ENCODE measurements at places on chromosomes 4 and X.

- no peak for DNase-seq
These were observed 29.7 kb downstream of the EGF start for GRCh38 chr4:109942292-109942926.

- no peak for DNase-seq
These were observed 350.4 kb downstream of the SPRY1 start for GRCh38 chr4:123747016-123747415.

GRCh38 chr4:156672492-156673305 is 298.9 kb downstream of the PDGFC start:
- no peak for DNase-seq

DNA sequence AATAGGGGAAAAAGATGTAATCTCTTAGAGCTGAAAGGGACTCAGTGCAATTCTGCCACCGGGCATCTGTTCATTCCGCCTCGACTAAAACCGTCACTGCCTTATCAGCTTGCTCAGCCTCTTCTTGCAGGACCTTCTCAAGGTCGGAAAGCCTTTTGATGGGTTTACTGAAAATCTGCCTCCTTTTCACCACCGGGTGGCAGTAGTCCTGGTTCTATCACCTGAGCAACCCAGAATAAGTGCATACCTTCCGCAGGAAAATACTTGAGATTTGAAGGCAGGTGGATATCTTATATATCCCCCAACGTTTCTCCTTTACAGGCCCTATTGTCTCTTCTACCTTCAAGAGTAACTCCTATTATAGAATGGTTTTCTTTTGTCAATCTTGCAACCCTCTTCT is 103.4 kb upstream of the PAK3 start:
- no peak for DNase-seq

DNA sequence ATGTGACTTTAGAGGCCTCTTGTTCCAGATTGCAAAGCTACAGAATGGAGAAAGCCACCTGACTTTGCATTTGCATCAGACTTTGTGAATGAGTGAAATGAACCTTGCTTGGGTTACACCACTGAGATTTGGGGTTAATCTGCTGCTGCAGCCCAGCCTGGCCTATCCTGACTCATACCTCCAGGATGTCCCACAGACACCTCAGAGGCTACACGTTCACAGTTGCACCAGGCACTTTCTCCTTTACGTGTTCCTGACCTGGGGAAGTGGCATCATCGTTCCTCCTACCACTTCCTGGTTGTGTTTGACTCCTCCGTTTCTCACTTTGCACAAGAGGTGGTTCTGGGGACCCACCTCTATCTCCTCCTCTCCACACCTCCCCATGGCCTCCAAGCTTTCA is 9.2 kb upstream of the SORCS2 start:
- no peak for DNase-seq

DNA sequence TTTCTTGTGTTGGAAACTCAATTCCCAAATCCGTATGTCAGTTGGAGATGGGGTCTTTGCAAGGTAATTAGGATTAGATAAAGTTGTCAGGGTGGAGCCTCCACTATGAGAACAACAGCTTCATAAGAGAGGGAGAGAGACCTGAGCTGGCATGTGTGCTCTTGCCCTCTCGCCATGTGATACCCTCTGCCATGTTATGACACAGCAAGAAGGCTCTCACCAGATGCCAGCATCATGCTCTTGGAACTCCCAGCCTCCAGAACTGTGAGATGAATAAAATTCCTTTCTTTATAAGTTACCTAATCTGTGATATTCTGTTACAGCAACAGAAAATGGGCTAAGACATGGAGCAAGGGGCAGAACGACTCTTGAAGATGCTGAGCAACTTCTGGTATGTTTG is 201.9 kb upstream of the BOD1L1 start:
- DNase-seq = no peak

DNA sequence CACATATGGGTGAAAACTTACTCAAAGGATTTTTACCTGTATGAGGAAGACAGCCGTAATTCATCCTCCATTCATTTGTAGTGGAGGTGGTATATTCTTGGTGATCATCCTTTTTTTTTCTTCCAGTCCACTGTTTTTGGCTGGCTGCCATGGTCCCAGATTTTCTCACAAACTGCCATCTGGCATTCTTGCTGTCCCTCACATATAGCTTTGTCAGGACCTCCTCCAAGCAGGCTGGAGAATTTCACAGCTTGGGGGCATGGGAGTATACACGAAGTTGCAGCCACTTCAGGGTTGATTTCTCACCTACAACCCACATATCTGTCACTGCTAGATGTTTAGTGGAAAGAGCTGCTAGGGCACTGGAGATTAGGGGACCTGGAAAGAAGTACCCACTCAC is 401.0 kb downstream of the IL1RAPL1 start:
- no peak for DNase-seq

- DNase-seq = no peak
These were observed 16.7 kb downstream of the RBMX start for GRCh38 chrX:136863826-136864225.

- no peak for DNase-seq
These were observed 13.7 kb upstream of the ODAM start for GRCh38 chr4:70181864-70182263.

- DNase-seq = no peak
These were observed 45.5 kb downstream of the CENPC start for GRCh38 chr4:67499799-67500198.

DNA sequence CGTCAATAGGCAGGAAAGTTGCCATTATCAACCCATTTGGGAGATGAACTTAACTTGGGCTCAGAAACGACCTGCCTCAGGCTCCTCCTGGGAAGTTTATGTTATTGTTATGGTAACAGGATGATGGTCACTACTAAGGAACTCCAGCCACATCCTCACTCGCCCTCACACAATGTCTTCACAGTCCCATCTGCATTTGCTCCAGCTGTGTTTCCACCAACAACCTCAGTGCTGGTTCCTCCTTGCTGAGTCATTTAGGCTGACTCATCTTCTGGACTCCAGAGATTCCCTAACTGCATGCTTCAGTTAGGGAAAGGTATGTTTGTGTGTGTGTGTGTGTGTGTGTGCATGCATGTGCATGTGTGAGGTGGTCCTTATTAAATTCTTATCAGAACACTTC is 293.4 kb upstream of the BOD1L1 start:
- no peak for DNase-seq

DNA sequence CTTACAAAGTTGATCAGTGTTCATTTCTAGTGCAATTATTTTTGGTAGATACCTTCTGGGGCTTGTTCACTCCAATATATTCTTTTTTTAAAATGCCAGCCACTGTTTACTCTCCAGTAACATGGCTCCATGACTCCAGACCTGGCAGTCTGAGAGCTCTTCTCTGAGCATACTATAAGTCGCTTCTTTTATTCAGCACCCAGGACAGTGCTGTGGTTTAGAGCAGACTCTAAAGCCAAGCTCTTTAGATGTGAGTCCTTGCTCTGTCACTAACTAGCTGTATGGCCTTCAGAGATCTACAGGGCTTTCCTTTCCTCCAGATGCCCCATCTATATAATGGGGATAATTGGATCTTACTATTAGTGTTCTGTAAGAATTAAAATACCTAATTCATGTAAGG is 200.2 kb upstream of the FAM241A start:
- no peak for DNase-seq

DNA sequence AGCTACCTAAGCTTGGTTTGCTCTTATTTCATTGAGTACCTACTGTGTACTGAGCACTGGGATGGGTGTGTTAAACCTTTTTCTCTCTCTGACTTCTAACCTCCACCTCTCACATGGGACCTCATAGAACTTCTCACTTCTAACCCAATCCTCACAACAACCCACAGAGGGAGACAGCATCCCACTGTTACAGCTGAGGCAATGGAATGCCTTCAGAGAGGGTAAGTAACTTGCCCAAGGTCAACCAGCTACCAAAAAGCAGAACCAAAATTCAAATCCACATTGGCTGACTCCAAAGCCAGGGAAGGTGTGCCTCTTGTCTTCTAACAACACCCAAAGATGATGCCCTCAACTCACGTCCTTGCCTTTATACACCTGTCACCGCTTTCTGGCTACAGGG is 5.4 kb downstream of the SEL1L3 start:
- no peak for DNase-seq

DNA sequence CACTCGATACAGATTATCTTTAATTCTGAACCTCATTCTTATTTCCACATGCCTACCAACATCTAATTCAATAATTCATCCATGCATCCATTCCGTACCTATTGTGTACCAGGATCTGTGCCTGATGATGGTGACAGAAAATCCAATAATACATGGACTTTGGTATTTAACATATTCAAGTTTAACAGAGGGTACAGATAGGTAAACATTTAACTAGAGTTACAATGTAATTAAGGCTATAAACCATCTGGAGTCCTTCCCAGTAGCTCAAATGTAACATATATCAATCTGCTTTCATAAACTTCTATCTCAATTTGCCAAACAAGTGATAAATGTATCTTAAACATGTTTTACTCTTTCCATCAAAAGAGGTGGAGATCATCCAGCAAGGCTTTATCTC is 561.5 kb upstream of the FTHL17 start:
- DNase-seq = no peak

DNA sequence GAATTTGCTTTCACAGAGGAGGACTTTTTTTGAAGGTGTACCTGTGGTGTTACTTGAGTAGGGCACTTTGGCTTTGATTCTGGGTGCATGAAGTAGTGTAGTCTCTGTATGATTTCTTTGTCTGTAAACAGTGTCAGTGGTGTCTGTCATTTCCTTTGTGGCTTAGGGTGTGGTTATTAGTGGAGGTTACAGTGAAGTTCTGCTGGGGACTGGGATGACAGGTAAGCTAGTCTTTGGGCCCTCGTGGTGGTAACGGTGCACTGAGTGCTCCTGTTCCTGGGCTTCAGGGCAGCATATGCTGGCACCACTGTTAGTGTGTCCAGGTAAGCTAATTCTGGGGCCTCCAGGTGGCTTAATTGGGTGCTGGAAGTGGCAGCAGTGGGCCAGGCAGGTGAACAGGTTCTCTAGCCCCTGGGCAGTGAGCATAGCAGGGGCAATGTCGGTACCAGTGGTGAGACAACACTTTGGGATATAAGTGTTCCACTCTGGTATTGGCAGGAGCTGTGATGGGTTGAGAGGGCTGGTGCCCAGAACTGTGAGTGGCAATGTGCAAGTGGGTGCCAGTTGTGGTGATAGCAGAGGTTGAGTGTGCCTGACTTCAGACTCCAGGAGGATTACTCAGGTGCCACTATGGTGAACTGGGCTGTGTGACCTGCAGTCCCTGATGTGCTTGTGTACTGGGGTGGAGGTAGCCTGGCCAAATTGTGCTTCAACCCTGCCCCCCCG is 26.0 kb upstream of the VSIG1 start:
- no peak for DNase-seq

DNA sequence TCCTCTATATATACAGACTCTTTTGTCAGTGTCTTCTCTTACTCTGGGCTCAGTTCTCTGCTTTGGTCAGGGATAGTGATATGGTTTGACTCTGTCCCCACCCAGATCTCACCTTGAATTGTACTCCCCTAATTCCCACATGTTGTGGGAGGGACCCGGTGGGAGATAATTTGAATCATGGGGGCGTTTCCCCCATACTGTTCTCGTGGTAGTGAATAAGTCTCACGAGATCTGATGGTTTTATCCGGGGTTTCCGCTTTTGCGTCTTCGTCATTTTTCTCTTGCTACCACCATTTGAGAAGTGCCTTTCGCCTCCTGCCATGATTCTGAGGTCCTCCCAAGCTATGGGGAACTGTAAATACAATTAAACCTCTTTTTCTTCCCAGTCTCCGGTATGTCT is 144.4 kb downstream of the GLUD2 start:
- DNase-seq = no peak

DNA sequence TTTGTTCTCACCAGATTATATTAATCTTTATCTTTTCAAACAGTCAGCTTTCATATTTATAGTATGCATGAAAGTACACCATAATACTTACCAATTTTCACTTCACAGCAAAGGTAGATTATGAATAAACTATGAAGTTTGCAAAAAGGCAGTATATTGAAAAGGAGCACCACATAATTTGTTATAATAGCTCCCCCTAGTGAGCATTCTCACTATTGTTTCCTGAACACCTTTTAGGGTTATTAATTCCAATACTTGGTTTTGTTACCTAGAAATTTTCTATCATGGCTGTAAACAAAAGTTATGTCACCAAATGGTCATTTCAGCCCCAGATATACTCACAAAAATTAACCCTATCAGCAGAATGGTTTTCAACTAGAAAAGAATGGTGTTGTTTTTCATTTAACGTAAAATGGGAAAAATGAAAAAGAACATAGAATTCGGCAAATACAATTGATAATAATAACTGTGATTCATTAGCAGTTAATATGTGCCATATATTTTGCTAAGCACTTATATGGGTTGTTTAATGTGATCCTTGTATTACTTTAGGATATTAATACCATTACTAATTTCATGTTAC is 30.2 kb upstream of the NKX6-1 start:
- no peak for DNase-seq

DNA sequence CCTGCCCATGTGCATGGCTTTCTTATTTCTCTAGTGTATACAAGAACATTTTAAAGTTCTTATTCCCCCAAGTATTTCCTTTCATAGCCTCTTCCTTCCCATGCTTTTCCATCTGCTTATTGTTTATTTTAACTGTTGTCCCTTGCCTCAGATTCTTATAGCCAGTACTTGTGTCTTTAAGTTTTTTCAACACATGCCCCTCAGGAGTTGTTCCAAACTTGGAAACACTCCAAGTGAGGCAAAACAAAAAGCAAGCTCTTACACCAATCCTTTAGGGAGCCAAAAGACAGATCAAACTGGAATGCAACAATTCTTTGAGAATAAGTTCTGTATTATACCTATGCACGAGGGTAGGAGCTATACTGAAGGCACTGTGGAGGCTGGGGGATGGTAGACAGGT is 222.0 kb upstream of the STK26 start:
- no peak for DNase-seq

- no peak for DNase-seq
These were observed 1495.4 kb downstream of the RPA4 start for GRCh38 chrX:98379134-98379533.

- no peak for DNase-seq
These were observed 19.9 kb downstream of the RPS6KA6 start for GRCh38 chrX:84168095-84168494.

DNA sequence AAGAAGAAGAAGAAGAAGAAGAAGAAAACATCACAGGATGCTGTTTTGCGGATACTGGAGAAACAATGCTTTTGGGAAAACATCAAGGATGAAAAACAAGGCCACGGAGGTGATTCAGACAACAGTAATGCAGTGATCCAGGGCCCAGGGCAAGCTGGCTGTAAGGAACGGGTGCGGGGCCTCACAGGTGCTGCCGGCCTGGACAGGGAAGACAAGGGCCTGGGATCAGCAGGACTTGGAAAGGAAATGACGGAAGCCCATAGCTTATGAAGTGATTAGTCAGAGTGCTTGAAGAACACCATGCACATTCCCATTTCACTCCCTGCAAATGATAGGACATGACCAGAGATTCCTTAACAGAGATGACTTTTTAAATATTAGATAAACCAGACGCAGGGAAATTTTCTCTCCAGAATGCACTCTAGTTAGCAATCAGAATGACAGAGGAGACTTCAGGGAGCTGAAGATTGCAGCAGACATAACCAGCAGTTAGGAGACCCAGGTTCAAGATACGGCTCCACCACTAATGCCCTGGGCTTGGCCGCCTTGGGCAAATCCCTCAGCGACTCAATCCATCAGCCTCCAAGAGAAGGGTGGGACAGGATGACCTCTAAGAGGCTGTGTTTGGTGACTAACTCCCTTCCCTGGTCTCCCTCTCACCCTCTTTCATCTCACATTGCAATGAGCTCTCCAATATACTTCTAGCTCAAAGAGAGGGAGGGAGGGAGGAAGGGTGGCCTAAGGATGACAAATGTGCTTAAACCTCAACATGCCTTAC is 54.1 kb downstream of the APBB2 start:
- no peak for DNase-seq

GRCh38 chrX:21926527-21927278 is 13.8 kb upstream of the SMS start:
- no peak for DNase-seq

GRCh38 chrX:68826113-68826980 is 2.5 kb upstream of the EFNB1 start:
- DNase-seq = no peak

Data from cerebellar nuclear complex (tissue), 1 donor.